ENCODE measurements at places on chromosomes 7 and 10.

DNA sequence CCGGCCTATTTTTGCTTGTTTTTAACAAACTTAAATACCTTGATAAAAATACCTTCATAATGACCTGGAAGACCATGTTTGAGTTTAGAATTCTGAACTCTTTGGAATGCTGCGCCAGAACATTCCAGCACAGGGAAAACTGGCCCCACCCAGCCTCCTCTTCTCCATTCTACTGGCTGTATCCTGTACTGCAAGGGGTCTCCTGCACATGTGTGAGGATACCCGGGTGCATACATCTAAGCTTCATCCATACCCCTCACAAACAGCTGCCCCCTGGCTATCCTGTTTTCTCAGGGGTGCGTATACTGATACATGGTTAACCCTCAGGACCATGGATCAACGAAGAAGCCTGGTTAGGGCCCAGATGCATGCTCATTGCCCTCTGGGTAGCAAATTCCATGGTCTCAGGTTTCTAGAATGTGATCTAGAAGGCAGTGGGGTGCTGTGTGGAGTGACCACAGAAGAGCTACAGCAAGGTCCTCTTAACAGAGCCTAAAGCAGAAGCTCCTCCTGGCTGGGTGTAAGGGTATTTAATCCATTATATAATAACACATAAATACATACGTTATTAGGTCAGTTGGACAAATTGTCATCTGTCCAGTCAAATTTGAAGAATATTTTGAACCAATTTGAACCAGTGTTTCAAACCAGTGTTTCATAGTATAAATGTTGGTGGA lies 26.1 kb downstream of the HACD1 start:
- H3K36me3 ChIP-seq, result no peaks in the 10 kb centered on the region
- no peaks in the 10 kb centered on the region for H3K27me3 ChIP-seq
- no peak for DNase-seq
- H3K4me3 ChIP-seq, result no peak overlapping the region
- no peak overlapping the region for H3K27ac ChIP-seq

GRCh38 chr10:132699411-132700155 lies 86.4 kb downstream of the NKX6-2 start:
- H3K27ac ChIP-seq, result no peak overlapping the region
- no peaks in the 10 kb centered on the region for H3K27me3 ChIP-seq
- peaks cover 4% of the 10 kb centered on the region for H3K36me3 ChIP-seq
- H3K4me3 ChIP-seq, result no peak overlapping the region
- DNase-seq, result no peak

GRCh38 chr7:70812511-70812910 lies 319.4 kb upstream of the GALNT17 start:
- H3K4me1 ChIP-seq, result peaks cover 4% of the 10 kb centered on the region
- H3K27ac ChIP-seq, result no peak overlapping the region
- no peaks in the 10 kb centered on the region for H3K36me3 ChIP-seq
- H3K27me3 ChIP-seq, result peaks cover 9% of the 10 kb centered on the region
- no peak overlapping the region for H3K4me3 ChIP-seq

- H3K36me3 ChIP-seq, result peaks cover 49% of the 10 kb centered on the region
- H3K27ac ChIP-seq, result peak overlapping the region; percentile 90
- no peaks in the 10 kb centered on the region for H3K27me3 ChIP-seq
- peaks cover 100% of the 10 kb centered on the region for H3K4me1 ChIP-seq
These were observed 147.0 kb downstream of the ARID5B start for GRCh38 chr10:62048470-62048869.

- H3K36me3 ChIP-seq, result no peaks in the 10 kb centered on the region
- no peak for DNase-seq
- no peak overlapping the region for H3K4me3 ChIP-seq
- H3K27me3 ChIP-seq, result no peaks in the 10 kb centered on the region
- peaks cover 26% of the 10 kb centered on the region for H3K4me1 ChIP-seq
- H3K27ac ChIP-seq, result peak overlapping the region; percentile 29
These were observed 130.4 kb upstream of the GDF10 start for GRCh38 chr10:47169581-47169980.

DNA sequence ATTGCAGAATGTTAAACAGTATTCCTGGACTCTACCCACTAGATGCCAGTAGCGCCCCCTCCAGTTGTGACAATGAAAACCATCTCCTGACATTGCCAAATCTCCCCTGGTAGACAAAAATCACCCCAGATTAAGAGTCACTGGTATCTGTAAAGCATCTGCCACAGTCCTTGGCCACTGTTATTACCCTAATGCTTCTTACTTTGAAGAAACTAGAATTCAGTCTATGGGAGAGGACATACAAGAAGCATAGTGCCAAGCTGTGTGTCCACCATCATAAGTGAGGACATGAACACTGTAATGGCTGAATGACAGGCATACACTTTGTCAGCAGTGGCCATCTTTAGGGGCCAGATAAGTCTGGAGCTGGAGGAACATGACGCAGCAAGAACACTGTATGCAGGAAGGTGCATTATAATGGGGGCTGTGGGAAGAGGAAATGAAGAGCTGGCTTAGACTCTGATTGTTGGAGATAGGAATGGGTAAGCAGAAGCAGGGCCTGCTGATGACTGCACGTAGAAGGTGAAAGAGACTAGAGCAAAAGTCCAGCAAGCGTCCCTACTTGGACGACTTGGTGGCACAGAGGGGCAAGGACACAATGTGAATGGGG lies 32.5 kb downstream of the CBX3 start:
- no peak for DNase-seq
- no peaks in the 10 kb centered on the region for H3K27me3 ChIP-seq
- no peaks in the 10 kb centered on the region for H3K36me3 ChIP-seq
- no peak overlapping the region for H3K4me3 ChIP-seq
- no peak overlapping the region for H3K27ac ChIP-seq

DNA sequence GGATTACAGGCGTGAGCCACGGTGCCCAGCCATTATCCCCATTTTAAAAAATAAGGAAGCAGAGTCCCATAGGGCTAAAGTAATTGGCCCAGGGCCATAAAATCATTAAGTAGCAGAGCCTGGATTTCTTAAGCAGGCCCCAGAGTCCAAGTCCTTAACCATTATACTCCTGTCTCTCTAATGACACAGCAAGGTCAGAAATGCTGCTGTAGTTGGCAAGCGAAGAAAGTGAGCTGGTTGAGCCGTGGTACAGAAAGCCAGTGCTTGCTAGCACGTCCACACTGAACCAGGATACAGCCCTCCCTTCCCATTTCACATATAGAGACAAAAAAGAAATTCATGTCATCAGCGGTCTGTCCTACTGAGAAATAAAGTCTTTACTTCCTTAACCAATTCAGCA lies 562.7 kb downstream of the GALNT17 start:
- H3K27ac ChIP-seq, result no peak overlapping the region
- DNase-seq, result no peak
- H3K36me3 ChIP-seq, result no peaks in the 10 kb centered on the region
- no peaks in the 10 kb centered on the region for H3K27me3 ChIP-seq
- no peaks in the 10 kb centered on the region for H3K4me1 ChIP-seq

DNA sequence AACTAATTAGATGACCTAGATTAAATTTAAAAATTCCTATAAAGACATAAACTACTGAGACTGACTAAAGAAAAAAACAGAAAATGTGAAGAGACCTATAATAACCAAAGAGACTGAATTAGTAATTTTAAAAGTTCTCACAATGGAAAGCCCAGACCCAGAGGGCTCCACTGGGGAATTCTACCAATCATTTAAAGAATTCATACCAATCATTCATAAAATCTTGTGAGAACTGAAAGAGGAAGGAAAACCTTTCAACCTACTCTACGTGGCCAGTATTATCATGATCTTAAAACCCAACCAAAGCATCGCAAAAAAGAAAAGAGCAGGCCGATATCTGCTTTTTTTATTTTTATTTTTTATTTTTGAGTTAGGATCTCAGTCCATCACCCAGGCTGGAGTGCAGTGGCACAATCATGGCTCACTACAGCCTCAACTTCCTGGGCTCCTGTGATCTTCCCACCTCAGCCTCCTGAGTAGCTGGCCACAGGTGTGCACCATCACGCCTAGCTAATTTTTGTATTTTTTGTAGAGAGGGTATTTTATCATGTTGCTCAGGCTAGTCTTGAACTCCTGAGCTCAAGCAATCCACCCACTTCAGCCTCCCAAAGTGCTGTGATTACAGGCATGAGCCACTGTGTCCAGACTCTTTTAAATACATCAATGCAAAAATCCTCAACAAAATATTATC lies 48.6 kb downstream of the DGKI start:
- no peaks in the 10 kb centered on the region for H3K4me1 ChIP-seq
- no peak overlapping the region for H3K4me3 ChIP-seq
- peaks cover 6% of the 10 kb centered on the region for H3K27me3 ChIP-seq
- DNase-seq, result no peak

GRCh38 chr7:66871076-66871475 lies 49.9 kb upstream of the TMEM248 start:
- DNase-seq, result no peak
- no peaks in the 10 kb centered on the region for H3K27me3 ChIP-seq
- no peak overlapping the region for H3K27ac ChIP-seq
- H3K36me3 ChIP-seq, result no peaks in the 10 kb centered on the region
- H3K4me3 ChIP-seq, result no peak overlapping the region

DNA sequence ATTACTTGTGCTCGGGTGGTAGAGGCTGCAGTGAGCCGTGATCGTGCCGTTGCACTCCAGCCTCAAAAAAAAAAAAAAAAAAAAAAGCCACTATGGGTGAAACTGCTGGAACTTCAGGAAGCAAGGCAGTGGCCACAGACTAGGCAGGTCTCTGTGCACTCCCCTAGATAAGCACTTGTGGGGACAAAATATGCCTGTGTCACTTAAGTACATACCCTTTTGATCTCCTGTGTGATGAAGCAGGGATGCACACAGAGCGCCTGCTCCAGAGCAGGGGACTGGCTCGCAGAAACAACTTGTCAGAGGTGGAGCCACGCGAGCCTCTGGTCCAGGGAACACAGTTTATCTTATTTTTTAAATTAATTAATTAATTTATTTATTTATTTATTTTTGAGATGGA lies 42.9 kb upstream of the PSAP start:
- H3K36me3 ChIP-seq, result no peaks in the 10 kb centered on the region
- peaks cover 7% of the 10 kb centered on the region for H3K27me3 ChIP-seq
- DNase-seq, result no peak

DNA sequence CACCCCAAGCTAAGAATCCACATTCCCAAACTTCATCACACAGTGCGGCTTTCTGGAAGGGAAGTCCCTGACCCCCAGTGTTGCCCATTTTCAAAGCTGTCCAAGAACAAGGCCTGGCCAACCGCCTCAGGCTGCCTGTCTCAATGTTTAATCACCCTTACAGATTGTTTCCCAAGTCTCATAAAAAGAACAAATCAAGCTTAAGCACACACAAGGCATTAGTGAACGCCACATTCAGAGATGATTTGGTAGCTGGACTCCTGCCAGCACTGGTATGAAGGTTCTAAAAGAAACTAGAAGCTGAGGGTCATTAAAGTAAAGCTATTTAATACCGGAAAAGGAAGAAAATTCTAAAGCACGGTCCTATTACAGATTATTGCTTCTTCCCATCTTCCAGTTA lies 35.6 kb downstream of the C10orf90 start:
- H3K36me3 ChIP-seq, result no peaks in the 10 kb centered on the region
- no peaks in the 10 kb centered on the region for H3K4me1 ChIP-seq
- no peak for DNase-seq
- no peaks in the 10 kb centered on the region for H3K27me3 ChIP-seq
- no peak overlapping the region for H3K4me3 ChIP-seq

DNA sequence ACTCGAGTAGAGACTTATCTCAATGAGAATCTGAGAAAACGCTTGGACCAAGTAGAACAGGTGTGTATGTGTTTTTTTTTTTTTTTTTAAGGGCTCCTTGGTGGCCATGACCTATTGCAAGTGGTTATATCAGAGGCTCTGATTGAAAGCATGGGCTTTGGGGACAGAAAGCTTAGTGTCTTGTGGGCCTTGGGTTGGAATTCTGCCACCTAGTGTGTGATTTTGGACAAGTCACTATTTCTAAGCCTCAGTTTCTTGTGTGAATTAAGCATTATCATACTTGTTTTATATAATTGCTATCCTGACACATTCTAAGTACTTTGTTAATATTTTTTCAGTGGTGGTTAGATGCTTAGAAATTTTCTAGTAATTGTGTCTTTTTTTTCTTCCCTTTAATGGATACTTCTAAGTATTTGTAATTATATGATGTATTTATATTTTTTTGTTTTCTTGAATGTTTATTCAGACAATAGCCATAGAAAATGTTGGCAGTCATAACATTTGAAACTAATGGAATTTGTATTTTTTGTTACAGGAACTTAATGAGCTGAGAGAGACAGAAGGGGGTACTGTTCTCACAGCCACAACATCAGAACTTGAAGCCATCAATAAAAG lies 33.1 kb downstream of the SMC3 start:
- H3K36me3 ChIP-seq, result peaks cover 59% of the 10 kb centered on the region
- H3K27ac ChIP-seq, result no peak overlapping the region
- H3K4me3 ChIP-seq, result no peak overlapping the region
- H3K27me3 ChIP-seq, result no peaks in the 10 kb centered on the region

GRCh38 chr10:54666192-54666591 lies 134.8 kb downstream of the PCDH15 start:
- H3K36me3 ChIP-seq, result no peaks in the 10 kb centered on the region
- H3K27ac ChIP-seq, result no peak overlapping the region
- no peak overlapping the region for H3K4me3 ChIP-seq
- DNase-seq, result no peak
- no peaks in the 10 kb centered on the region for H3K4me1 ChIP-seq

DNA sequence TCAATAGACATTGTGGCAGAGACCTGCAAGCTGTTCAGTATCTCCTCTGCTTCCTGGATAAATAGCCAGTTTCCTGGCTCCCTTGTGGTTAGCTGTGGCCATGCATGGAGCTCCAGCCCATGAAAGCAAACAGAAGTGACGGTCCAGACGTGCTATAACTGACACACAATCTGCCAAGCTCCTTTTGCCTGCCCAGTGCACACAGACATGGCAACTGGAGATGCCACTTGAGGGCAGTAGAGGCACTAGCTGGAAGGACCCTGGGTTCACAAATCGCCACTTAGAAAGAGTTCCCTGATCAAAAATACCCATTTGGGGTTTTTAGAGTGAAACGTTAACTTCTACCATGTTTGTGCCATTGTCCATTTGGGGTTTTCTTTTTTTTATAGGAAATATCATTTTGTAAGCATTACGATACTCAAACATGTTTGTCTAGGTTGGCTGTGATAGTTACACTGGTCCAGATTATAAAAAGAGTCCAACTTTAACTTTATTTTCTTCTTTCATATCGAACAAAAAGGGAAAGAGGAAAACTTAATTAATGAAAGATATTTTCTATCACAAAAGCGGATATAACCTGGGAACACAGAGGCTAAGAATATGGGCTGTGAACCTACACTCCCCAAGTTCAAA lies 31.3 kb downstream of the KIN start:
- no peaks in the 10 kb centered on the region for H3K4me1 ChIP-seq
- no peak overlapping the region for H3K27ac ChIP-seq
- no peaks in the 10 kb centered on the region for H3K27me3 ChIP-seq
